ENCODE measurements at places on chromosomes 5 and 9.

DNA sequence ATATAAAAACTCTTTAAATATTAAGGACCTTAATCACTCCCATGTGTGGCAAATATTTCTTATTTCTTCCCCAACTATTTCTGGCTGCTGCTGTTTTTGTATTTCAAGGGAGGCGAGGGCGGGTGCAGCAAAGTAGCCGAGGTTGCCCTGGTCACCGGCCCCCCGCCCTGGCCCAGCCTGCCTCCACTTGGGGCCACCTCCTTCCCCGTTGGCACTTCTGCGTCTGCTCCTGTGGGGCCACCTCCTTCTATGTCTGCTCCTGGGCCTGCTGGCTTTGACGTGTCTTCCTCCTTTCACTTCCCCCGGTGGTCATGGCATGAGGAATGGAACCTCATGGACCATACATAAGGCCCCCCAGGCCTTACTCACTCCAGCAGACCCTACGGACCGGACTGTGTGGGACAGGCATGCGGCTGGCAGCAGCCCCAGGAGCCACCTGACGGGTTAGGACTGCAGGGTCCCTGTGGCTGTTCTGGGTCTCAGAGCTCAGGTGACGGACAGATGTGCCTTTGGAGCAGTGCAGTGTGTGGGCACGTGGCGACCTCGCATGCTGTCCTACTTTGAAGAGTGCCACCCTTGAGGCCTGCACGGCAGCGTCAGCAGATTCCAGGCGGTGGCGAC lies 5.8 kb upstream of the ENTPD8 start:
- no peak for DNase-seq

GRCh38 chr9:70549926-70550325 lies 135.5 kb upstream of the KLF9 start:
- DNase-seq = no peak

DNA sequence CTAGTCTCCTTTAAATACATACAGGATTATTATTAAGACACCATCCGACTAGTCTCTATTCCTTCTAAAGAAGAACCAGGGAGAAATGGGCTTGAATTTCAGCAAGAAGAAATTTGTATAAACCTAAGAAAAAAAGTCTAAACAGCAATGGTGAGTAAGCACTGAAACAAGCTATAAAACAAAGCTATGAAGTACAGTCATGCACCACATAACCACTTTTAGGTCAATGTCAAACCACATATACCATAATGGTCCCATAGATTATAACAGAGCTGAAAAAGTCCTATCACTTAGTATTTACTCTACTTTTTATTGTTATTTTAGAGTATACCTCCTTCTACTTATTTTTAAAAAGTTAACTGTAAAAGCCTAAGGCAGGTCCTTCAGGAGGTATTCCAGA lies 102.0 kb upstream of the NFIB start:
- DNase-seq = no peak

DNA sequence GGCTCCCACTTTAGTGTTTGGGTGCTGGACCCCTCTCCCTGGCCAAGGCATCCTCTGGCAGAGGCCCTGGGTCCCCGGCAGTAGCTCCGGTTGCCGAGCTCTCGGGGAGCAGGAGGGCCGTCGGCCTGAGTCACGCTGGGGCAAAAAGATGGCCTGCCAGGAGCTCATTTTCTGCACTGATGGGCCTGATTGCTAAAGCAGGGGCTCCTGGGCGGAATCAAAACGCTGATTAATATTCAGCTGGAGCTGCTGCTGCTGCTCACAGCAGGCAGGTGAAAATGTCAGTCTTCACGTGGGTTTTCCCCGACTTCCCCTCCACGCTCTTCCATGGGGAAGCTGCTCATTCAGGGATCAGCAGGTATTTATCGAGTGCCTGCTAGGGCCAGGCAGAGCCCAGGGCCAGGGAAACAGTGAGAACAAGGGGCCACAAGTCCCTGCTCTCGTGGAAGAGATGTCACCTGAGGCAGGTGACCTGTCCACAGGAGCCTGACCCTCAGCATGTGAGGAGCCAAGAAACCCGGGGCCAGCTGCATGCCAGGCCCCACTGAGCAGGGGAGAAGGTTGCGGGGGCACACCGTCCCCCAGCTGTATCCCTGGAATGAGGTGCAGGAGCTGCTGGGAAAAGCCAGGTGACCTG lies 22.1 kb downstream of the LAMC3 start:
- DNase-seq = no peak

DNA sequence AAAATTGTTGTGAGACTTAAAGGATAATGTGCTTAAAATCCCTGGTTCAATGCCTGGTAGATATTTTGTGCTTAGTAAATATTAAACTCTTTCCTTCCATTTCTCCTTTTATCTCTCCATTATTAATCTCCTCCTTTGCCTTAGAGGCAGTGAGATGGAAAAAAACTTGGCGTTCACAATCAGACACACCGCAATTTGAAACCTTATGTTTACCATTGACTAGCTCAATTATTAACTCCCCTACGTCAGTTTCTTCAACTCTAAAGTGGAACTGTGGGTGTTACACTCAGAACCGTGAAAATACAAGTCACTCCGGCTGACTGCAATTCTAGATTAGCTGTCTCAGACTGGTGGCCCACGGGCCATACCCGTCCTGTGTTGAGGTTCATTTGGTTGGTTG lies 327.2 kb downstream of the DEPDC1B start:
- DNase-seq = no peak

- DNase-seq = no peak
Observed at GRCh38 chr9:17251100-17251499, 116.3 kb downstream of the CNTLN start.

GRCh38 chr9:113421726-113422125 lies 11.2 kb downstream of the C9orf43 start:
- DNase-seq = no peak

GRCh38 chr5:126450346-126450745 lies 27.1 kb downstream of the GRAMD2B start:
- DNase-seq = no peak

- DNase-seq = no peak
Observed at GRCh38 chr9:36720043-36720442, 147.3 kb downstream of the MELK start.

GRCh38 chr5:139094154-139095131 lies 103.7 kb downstream of the SIL1 start:
- DNase-seq = no peak

DNA sequence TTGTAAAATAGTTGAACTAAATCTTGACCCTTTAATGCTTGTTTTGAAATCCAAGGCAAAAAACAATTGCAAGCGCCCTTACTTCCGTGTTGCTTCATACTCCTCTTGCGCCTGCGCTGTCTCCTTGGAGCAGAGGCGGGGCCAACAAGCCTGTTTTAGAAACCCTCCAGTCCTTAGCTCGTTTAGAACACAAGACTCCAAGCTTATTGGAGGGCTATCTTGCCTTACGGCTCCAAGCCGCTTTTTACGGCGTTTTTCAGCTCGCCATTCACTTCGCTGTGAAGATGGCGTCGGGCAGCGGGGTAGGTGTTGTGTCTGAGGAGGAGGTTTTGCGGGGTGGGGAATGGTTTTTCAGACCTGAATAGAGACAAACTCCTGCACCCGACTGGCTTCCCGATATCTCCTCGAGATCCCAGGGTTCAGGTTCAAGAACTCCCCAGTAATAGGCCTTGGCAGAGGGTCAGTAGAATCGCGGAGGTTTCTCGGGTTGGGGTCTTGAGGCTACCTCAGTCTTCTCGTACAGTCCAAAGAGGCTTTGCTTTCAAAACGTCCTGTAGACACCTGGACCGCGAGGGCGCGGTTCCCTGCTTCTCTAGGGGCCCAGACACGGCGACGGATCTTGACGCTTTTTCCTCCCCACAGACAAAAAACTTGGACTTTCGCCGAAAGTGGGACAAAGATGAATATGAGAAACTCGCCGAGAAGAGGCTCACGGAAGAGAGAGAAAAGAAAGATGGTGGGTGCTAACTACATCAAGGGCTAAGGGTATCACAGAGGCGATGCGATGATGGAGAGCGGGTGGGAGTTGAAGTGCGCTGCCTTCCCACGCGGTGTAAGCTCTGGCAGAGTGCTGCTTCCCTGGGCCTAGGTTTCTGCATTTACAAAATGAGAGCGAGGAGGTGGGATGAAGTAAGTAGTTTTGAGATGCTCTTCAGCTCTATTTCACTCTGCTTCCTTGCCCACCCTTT lies at the start of gene ZMAT2:
TSS of gene ZMAT2 (plus strand) at position 271 of the 968 bp plus-strand sequence. CDS start at position 285, 14 bp downstream.
- DNase-seq = peak; percentile 70
